Stimulated activated CD8-positive, alpha-beta memory T cell treated with anti-CD3 and anti-CD28 coated beads, Interleukin-7, amount 100 ng/mL, for 4 hours (primary cell): ENCODE measurements at places on chromosomes 7 and 10.

GRCh38 chr10:96124230-96125141, 5.6 kb upstream of the ZNF518A start:
- DNase-seq: no peak

DNA sequence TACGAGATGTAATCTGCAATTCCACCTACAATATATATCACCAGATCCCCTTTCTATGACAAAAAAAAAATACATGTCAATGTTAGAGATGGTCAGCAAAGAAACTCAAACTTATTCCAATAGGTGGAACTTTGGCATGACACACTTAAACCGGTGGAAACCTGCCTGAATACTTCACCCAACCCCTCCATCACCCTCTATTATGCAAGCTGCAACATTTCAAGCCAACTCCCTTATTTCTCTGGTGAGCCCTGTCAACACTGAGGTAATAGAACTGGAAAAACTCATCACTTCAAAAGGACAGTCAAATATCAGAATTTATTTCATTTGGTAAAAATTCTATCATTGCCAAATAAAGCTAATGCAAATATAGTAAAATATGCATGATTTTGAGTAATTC, 3.6 kb downstream of the ZNF438 start:
- DNase-seq: no peak

- no peak for DNase-seq
Observed at GRCh38 chr10:132592790-132593383, 55.3 kb downstream of the INPP5A start.

DNA sequence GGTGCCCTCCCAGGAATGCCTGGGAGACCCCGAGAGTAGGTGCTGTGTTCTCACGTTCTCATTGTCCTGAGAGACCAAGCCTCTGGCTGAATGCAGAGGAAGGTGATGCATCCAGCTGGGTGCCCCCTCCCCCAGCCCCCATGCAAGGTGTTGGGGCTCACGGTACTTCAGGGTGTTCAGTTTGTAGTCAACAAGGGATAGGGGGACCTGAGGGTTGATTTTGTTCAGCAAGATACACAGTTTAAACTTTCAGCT, 60.4 kb upstream of the DUSP5 start:
- no peak for DNase-seq

DNA sequence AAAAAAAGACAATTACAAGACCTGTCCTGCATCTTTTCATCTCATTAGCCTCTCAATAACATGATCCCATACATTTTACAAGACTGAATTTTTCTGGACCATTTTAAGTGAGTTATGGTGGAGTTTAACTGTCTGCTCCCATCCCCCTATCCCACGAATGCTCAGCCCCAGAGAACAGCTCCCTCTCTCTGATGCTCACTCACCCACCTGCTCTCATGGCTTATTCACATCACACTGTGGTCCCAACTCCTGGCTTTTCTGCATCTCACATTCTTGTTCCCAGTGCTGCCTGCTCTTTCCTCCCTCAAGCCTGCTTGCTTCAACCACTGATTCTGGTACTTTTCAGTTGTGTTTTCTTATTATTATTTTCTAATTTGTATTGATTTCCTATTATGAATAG, 20.4 kb upstream of the CCSER2 start:
- no peak for DNase-seq

GRCh38 chr10:103545366-103545765, 51.9 kb downstream of the NEURL1 start:
- no peak for DNase-seq
